ENCODE measurements at places on chromosomes 5 and 9. TPM values are rescaled to one million over a fixed set of nuclear protein-coding genes. Genes with fewer than 3 reads are reported as not detected.

PLAC8L1 gene
- total RNA-seq: not detected

RNF183 gene
- total RNA-seq: not detected

PLAA gene
- 23.3 TPM for total RNA-seq

CDH10 gene
- not detected for total RNA-seq

MZB1 gene
- total RNA-seq: 1.1 TPM
